Activated CD8-positive, alpha-beta T cell treated with anti-CD3 and anti-CD28 coated beads for 36 hours (primary cell): ENCODE measurements at places on chromosomes 1 and 21. TPM values are rescaled to one million over a fixed set of nuclear protein-coding genes. Genes with fewer than 3 reads are reported as not detected.

- H3K36me3 ChIP-seq, result no peaks in the 10 kb centered on the region
- H3K27me3 ChIP-seq, result no peaks in the 10 kb centered on the region
- no peak overlapping the region for H3K4me3 ChIP-seq
- no peak overlapping the region for H3K27ac ChIP-seq
- no peaks in the 10 kb centered on the region for H3K4me1 ChIP-seq
Observed at GRCh38 chr1:59641836-59642235, 172.9 kb upstream of the HOOK1 start.

DNA sequence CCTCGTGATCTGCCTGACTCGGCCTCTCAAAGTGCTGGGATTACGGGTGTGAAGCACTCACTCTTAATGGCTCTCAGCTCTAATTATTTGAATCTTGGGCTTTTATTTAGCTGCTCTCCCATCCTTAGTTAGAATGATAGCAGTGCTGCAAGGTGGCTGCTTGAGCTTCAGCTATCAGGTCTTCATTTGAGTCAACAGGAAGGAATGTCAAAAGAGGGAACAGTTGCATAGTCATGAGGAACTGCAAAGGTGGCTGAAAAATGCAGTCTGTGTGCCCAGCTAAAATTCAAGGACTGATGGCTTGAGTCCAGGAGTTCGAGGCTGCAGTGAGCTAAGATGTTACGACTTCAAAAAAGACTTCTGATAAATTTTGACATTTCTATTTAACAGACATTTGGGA lies 55.6 kb downstream of the UCK2 start:
- no peak for DNase-seq
- peaks cover 20% of the 10 kb centered on the region for H3K4me1 ChIP-seq
- no peak overlapping the region for H3K4me3 ChIP-seq
- no peak overlapping the region for H3K27ac ChIP-seq

DNA sequence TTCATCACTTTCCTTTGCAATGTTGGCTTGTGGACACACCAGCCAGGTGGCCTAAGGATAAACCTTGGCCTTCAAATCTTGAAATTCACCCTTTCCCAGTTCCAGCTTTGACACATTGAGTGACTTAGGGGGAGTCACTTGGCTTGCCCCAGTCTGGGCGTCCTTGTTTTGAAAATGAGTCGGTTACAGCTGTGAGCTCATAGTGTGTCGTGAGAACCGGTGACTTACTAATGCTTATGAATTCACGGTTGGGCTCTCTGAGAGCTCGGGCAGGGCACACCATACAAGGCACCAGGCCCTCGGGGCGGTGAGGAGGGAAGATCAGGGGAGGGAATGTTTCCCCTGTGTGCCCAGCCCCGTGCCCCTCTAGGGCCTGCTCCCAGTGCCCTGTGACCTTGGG lies 126.9 kb upstream of the TMPRSS2 start:
- DNase-seq, result no peak
- no peak overlapping the region for H3K27ac ChIP-seq
- H3K27me3 ChIP-seq, result peaks cover 3% of the 10 kb centered on the region

- no peaks in the 10 kb centered on the region for H3K27me3 ChIP-seq
- H3K4me1 ChIP-seq, result no peaks in the 10 kb centered on the region
- no peaks in the 10 kb centered on the region for H3K36me3 ChIP-seq
- no peak overlapping the region for H3K27ac ChIP-seq
- no peak for DNase-seq
- no peak overlapping the region for H3K4me3 ChIP-seq
Observed at GRCh38 chr1:56452027-56453011, 127.0 kb downstream of the PLPP3 start.

Gene GJA8
- total RNA-seq, result not detected
